ENCODE measurements at places on chromosomes 5 and 9.

DNA sequence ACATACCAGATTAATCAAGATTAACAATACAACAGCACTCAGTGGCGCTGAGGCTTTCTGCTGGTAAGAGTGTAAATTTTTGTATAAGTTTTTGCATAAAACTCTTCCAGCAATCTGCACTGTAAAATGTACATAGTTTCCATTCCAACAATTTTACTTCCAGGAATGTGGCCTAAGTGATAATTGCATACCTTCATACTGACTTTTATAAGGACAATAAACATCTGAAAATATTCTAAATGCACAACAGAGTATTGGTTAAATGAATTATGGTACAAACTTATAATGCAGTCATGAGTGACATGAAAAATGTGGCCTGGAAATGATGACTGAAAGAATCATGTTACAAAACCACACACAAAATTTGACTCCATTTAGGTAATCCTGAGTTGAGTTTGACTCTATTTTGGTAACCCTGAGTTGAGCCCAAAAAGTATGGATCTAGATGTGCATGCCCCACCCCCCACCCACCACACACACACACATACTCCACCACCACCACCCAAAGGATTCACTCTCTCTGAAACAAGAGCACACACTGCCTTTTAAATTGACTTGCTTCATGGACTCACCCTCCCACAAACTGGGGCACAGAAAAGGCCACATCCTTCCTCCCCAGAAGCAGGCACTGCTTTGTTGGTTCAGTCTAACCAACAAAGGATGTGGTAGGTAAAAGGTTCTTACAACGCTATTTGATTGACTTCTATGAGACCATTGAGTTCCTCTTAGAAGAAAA, 137.6 kb downstream of the SUSD1 start:
- DNase-seq: peak; percentile 80

DNA sequence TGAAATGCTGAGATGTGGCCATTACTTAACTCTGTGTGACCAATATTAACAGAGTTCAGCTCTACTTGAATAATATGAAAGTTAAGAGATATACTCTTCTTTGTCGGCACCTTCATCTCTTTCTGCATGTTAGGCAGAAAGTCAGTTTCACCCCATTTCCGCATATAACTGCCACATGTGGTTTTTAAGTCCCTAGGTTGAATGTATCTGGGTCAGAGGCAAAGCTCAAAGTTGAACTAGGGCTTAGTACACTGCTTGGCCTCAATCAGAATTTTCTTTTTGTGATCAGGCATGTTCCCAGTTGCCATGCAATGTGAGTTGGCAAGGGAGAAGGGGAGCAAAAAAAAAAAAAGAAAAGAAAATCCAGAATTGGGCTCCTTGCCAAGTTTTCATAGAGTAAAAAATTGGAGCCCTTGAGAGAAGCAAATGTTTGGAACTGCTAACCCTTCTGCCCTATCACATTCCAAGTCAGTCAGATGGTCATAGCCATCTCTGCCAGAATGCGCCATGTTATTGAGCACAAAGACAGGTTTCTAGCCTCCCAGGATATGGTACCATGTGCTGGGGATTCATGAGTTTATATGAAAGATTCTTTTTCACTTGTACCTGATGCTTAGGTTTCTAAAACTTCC, 251.2 kb upstream of the RORB start:
- DNase-seq: peak; percentile 22

- DNase-seq: no peak
Measured at GRCh38 chr5:104345222-104346016, 782.8 kb upstream of the NUDT12 start.

DNA sequence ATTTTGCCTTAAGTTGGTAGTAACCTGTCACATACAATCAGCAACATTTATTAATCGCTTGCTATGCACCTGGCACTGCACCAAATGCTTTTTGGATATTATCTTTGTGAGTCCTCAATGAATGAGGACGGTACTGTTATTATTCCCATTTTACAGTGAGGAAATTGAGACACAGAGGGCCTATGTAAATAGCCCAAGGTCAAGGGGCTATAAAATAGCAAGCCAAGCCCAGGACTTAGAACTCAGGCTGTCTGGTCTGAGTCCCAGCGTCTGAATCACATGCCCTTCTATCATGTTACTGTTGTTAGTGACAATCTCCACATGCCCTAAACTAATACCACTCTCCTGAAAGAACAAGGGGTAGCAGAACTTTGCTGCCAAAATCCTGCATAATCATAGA, 60.0 kb downstream of the ERAP1 start:
- DNase-seq: no peak

DNA sequence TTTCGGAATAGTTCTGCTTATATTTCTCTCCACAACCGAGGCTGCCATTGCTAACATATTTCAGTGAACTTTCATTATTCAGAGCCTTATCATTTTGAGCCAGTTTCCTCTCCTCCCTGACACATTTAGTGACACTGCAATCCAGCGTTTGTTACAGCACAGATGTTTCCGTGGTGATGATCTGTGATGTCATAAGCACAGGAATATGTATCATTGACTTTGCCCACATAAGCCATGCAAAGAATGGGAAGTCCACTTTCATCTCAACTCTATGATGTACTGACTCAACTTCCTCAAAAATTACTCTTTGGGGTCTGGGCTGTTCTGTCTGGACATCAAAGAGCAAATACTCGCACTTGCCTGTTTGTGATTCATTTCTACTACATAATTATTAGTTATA, 291.8 kb downstream of the EBF1 start:
- peak; percentile 13 for DNase-seq

- DNase-seq: peak; percentile 4
Measured at GRCh38 chr5:135319458-135319857, 79.6 kb downstream of the MACROH2A1 start.

DNA sequence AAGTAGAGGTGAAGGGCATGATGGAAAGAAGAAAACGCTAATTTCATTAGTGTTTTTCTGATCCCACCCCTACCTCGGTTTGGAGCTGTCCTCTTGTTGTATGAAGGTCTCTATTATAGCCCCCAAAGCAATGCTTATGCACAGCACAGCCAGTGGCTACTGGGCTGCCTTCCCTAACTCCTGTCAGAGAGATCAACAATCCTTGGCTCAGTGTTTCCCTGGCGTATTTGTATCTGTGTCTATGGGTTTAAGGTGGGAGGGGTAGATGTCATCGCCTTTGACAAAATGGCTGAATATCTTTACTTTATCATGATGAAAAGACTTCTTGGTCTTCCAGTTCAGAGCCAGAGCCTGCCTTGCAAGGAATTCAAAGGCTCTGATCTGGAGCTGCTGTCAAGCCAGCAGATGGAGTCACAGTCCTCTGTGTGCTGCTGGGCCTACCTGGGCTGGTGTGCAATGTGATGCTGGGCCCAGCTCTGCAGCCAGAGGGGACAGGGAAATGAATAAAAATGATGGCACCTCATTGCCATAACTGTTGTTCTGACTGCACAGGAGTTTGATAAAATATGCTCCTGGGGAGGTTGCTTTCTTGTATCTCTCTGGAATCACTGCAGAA, 20.1 kb upstream of the HSPA9 start:
- DNase-seq: no peak

- DNase-seq: no peak
Measured at GRCh38 chr9:117681888-117682287, 22.3 kb upstream of the TLR4 start.

- no peak for DNase-seq
Measured at GRCh38 chr5:135876146-135876545, 19.5 kb downstream of the IL9 start.

DNA sequence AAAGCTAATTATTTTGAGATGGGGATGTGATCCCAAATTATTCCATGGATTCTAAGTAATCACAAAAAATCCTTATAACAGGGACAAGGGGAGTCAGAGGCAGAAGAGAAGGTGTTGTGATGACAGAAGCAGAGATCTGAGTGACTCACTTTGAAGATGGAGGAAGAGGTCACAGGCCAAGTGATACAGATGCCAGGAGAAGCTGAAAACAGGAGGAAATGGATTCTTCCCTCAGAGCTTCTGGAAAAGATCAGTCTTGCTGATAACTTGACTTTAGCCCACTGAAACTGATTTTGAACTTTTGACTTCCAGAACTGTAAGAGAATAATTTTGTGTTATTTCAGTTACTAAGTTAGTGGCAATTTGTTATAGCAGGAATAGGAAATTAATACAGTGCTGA, 105.3 kb downstream of the GCNT1 start:
- no peak for DNase-seq

All from CD4-positive, alpha-beta T cell treated with Interleukin-4 for 1 hour (primary cell).